NCI-H748 treated with DMSO at 0.1 percent for 48 hours (cell line): ENCODE measurements at places on chromosomes 5 and 9.

GRCh38 chr9:112044186-112044585 lies 130.9 kb downstream of the SUSD1 start:
- no peak for DNase-seq

DNA sequence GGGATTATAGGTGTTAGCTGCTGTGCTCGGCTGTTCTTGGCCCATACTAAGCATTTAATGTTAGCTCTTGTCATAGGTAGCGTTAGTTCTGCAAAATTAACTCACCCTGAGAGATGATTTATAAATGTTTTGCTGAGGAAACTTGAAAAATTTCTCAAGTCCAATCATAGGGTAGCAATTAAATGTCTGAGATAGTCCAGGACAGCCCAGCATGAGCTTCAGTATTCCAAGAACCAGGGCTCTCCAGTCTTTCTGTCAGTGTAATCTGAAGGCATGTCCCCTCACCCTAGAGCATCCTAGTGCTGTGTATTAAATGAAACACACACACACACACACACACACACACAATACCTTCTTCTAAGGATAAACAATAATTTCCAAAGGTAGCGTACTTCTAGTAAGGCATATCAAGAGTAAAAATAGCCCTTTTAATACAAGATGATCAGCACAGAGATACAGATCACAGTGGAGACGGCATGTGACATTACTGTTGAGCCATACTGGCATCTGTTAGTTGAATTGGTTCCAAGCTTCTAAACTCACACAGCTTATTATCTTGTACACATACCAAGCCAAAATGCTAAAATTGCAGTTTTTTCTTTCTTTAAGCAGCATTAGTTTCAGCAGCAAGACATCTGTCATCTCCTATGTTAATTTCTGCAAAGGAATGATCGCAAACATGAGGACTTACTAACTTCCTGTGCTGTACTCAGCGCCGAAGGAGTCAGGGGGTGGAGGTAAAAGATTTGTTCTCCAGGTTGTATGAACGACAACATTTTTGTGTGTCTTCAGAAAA lies 46.3 kb upstream of the JMY start:
- no peak for DNase-seq

- DNase-seq: no peak
Observed at GRCh38 chr5:153594785-153595184, 104.3 kb downstream of the GRIA1 start.

DNA sequence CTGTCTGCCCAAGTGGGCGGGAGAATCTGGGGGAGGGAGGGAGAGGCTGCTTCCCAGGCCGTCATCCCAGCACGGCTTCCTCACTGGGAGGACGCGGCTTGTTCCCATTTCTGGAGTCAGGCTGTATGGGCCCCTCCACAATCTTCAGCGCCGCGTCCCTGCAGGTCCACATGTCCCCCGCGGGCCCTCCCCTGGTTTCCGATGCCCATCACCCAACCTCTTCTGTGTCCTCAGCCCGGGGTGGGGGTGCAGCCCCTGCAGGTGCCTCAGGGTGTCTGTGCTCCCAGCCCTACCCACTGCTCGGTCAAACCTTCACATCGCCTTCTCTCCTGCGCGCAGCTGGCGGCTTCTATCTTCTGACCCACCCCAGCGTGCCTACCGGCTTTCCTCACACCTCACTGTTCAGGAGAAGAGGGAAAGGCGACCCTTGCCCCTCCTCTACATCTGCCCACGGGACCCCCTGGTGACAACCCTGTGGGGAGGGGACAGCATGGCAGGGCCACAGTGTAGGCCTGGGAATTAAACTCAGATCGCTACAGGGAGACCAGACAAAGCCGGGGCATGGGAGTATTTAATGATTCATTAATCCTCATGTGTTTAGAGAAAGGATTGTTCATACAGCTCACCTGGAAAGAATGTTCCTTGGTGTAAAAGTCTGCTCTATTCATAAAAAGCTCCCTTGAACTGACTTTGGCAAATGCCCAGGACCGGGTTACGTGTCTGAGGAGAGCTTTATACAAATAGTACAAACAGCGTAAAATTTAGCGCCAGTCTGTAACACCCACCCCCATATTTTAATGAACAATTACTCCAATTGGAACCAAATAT lies 145.1 kb downstream of the IRX1 start:
- no peak for DNase-seq

DNA sequence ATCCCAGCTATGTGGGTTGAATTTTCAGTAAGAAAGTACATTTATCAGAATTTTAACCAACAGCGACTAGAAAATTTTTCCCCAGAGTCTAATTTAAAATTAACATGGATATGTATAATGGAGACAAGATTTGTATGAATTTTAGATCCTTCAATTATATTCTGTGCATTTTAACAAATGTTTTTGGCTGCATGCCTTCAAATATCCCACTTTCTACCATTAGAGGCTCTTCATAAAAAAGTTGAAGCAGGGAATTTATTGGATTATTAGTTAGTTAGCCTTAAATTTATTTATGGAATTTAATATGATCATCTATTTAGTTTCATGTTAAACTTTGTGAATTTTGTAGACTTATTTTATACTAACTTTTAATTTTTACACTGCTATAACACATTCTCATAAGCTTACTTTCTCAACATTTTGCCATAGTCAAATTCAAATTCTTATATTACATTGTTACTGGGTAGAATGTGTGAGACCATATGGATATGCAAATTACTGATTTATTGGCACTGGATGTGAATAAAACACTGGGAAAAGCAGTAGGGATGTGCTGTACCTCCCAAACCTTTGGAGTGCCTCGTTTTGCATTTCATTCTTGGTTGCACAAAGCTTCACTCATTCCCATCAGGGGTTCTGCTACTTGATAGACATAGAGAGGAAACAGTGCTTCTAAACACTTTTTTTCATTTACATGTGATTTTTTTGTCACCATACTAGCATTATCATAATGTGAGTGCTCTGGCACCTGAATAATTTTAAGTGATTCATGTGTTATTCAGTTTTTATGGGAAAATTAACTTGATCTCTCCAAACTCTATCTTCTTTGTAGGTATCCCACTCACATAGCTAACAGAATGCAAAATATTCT lies 491.8 kb upstream of the COX7C start:
- no peak for DNase-seq

DNA sequence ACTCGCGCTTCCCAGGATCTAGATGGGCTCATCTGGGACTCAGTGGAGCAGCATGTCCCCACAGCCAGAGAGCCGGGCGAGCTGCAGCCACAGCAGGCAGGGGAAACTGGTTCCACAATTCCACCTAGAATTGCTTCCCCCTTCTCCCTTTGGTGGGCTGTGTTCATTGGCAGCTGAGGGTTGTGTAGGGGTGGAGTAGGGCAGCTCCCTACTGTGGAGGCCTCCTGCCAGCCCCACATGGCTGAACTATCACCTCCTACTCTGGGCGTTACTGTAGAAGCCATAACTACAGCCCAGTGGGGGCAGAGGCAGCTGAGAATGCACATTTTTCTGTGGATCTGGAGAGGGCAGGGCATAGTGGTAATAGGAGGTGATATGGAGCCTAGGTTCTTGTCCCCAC lies 44.8 kb downstream of the PPARGC1B start:
- DNase-seq: no peak

- DNase-seq: no peak
Observed at GRCh38 chr9:115832031-115832430, 321.6 kb upstream of the PAPPA start.

DNA sequence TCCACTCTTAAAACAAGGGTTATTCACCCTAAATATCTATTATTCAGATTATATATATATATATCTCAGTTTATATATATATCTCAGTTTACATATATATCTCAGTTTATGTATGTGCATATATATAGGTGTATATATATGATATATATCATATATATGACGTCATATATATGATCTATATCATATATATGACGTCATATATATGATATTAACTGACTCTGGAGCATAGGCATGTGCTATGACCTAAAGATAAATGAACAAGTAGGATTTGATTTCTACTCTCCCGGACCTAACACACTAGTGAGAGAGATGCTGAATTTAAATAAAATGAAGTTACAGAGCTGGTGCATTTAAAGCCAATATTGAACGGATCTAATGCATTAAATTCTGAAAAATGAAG lies 174.3 kb downstream of the CDH9 start:
- no peak for DNase-seq

GRCh38 chr9:114958021-114958843 lies 27.8 kb upstream of the TNFSF8 start:
- no peak for DNase-seq

- no peak for DNase-seq
Observed at GRCh38 chr9:107723015-107723414, 233.4 kb upstream of the KLF4 start.

DNA sequence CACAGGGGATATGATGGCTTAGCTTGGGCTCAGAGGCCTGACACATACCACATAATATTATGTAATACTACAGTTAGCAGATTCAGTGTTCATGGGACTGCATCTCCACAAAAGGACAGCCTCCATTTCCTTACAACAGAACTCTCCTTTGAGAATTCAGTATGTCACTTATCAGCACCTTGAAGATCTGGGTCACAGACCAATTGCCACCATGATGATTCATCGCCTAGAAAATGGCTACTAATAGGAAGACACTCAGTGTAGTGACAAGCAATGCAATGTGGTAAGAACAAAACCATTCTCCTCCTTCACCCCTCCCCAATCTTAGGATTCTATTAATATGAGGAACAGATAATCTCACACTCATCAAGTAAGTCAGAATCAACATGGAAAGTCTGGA lies 38.7 kb upstream of the PRLR start:
- DNase-seq: no peak

DNA sequence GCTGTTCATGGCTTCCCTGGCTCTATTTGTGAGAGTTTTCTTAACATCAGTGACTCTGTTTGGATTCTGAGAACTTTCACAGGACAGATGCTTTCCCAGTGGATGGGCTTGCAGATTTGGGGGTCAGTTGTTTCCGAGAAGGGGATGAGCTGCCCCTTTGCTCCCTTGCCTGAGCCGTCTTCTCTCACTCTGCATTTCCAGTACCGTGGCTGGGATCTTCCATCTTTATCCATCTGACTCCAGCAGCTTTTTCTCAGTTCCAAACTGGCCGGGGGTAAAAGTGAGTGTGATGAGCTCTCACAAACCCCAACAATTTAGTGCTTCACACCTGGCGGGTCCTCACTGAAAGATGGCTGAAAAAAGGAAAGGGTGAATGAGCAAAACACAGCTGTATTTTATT lies 79.1 kb downstream of the TENT4A start:
- no peak for DNase-seq

DNA sequence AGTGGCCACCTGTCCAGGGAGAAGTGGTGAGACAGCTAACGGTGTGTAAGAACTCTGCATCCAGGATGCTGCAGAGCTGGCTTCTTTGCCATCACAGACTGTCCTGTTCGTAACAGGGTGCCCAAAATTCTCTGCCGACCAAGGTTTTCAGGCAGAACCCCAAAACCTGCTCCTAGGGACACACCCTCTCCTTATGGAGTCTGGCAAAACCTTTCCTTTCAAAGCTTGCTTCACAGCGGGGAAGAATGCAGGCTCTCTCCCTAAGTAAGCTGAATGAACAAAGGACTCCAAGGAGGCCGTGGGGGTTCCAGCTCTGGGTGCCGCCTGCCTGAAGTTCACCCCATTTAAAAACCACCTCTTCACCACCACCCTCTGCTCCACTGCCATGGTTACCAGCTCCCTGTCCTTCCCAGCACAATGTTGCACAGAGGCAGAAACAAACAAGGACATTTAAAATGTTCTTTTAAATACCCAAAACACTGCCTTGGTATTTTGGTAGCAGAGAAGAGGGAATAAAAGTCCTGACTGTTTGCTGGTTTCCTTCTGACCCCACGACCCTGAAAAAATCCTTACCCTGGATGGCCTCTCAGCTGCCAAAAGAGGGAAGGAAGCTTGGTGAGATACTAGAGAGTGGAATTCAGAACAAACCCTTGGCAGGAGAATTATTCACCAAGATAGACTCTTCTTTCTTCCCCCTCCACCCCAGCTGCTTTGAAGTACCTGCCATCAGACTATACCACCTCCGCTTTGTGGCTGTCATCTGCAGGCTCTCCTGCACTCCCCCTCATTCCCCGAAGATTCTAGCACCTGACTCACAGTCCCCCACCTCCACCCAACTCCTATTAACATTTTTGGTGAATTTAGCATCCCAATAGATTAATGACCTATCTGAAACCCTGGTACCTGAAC lies 7.1 kb upstream of the KLF9 start:
- no peak for DNase-seq

DNA sequence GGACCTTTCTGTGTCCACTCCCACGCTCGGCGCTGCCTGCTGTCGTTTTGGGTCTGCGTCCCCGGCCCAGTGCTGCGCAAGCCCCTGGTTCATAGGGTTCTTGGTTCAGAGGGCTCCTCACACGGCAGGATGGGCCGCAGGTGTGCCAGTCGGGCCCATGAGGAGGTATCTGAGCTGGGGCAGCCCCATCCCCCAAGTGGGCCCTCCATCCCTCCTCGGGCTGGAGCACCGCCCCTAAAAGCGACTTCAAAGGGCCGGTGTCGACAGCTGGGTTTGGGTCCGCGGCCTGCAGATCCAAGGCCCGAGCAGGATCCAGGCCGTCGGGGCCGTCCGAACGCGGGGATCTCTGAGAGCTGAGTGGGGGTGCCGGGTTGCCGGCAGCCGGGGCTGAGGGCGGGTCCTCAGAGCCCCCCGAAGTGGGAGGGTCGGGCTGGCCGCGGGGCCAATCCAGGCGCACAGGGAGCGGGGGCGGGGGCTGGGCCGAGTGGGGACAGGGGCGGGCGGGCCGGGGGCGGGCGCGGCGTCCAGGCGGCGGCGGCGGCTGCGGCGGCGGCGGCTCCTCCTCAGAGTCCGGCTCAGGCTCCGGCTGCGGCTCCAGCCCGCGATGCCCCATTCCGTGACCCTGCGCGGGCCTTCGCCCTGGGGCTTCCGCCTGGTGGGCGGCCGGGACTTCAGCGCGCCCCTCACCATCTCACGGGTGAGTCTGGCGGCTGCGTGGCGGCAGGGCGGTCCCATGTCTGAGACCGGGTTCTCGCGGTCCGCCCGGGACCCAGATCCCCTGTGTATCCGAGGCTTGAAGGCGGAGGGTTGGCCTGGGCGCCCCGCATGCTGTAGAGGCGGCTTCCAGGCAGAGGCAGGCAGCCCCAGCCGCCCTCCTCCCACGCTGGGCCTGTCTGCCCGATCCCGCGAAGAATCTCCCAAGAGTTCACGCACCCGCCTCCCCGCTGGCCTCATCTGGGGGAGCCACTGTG lies at the start of gene PDLIM4:
Gene PDLIM4 (plus strand): TSS at position 566 of the 971 bp plus-strand sequence. CDS start 39 bp downstream, at position 605.
- no peak for DNase-seq

DNA sequence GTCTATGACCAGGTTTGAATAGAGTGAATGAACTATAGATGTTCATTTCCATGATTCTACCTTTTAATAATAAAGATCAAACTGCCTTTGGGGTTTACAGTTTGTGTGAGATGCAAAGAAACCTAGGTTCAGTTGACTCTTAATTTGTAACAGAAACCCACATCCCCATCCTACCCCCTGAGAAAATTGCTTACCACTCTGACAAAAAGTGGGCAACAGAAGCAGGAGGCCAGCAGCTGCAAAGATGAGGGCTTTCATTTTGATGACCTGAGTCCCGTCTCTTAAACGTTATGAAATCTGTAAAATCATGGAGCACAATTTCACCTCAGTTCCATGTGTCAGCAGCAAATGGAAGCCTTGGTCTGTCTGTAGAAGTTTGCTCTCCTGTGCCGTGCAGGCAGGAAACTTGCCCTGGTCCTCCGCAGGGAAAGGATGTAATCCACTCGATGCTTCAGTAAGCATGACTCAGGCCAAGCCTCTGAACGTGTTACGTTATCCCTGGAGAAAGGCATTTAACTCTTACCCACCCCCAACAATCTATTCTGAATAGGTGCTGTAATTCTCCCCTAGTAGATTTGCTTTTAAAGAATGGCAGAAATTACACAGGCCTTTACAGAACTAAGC lies at the start of gene F2RL2:
Gene F2RL2 (minus strand): TSS at position 431 of the 624 bp plus-strand sequence. CDS start 173 bp downstream, at position 258.
- DNase-seq: no peak

GRCh38 chr9:100486479-100487176 lies 13.7 kb downstream of the TMEFF1 start:
- no peak for DNase-seq
